ENCODE measurements at places on chromosomes 5 and 9.

GRCh38 chr9:70816316-70816715, 305.1 kb downstream of the TRPM3 start:
- no peaks in the 10 kb centered on the region for H3K36me3 ChIP-seq
- no peak overlapping the region for H3K4me3 ChIP-seq
- DNase-seq: no peak
- H3K27me3 ChIP-seq: no peaks in the 10 kb centered on the region

- no peaks in the 10 kb centered on the region for H3K36me3 ChIP-seq
- H3K4me1 ChIP-seq: no peaks in the 10 kb centered on the region
- H3K27ac ChIP-seq: no peak overlapping the region
- H3K27me3 ChIP-seq: no peaks in the 10 kb centered on the region
- H3K4me3 ChIP-seq: no peak overlapping the region
- no peak for DNase-seq
Measured at GRCh38 chr9:9362332-9362731, 1250.5 kb downstream of the PTPRD start.

DNA sequence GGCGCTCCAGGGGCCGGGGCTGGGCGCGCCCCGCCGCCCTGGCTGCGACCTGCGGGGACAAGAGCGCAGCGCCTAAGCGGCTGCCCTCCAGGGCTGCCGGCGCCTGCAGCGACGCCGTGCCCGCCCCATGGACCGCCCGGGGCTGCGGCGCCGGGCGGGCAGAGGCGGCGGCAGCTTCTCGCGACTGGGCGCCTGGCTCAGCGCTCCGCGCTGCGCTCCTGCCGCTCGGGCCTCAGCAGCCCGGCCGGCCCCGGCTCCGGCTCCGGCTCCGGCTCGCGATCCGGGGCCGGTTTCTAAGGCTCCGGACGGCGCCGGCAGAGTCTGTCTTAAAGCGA, at the start of gene PITX1:
PITX1 (minus strand) TSS at position 328 of the 335 bp plus-strand sequence. CDS start 347 bp downstream, outside the sequence.
- peaks cover 53% of the 10 kb centered on the region for H3K4me1 ChIP-seq
- no peaks in the 10 kb centered on the region for H3K36me3 ChIP-seq
- H3K4me3 ChIP-seq: peak within 1 kb of the TSS; percentile 37
- H3K27me3 ChIP-seq: peaks cover 15% of the 10 kb centered on the region
- DNase-seq: no peak
- H3K27ac ChIP-seq: peak within 1 kb of the TSS; percentile 65

DNA sequence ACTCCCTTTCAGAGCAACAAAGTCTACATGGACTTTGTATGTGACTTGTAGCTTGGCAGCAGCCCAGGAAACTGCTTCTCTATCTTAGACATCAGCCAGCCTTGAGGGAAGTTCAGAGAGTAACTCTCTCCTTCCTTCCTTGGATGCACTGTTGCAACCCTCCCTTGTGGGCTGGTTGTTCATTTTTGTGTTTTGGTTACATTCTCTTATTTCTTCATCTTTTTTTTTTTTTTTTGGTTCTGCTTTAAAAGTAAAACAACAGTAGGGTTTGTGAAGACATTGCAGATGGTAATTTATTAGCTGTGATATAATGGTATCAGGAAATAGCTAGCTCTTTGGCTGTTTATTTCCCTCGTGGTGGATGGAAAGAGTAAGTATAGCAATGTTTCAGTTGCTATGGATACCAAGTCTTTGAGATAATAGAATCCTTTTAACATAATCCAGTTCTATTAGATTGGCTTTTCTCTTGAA, 97.9 kb upstream of the MAMDC2 start:
- H3K27ac ChIP-seq: peak overlapping the region; percentile 6
- H3K4me1 ChIP-seq: peaks cover 27% of the 10 kb centered on the region
- no peak overlapping the region for H3K4me3 ChIP-seq
- no peaks in the 10 kb centered on the region for H3K36me3 ChIP-seq
- no peaks in the 10 kb centered on the region for H3K27me3 ChIP-seq

GRCh38 chr5:57037355-57037754, 85.4 kb upstream of the MIER3 start:
- H3K4me3 ChIP-seq: no peak overlapping the region
- DNase-seq: no peak
- no peak overlapping the region for H3K27ac ChIP-seq
- no peaks in the 10 kb centered on the region for H3K27me3 ChIP-seq

DNA sequence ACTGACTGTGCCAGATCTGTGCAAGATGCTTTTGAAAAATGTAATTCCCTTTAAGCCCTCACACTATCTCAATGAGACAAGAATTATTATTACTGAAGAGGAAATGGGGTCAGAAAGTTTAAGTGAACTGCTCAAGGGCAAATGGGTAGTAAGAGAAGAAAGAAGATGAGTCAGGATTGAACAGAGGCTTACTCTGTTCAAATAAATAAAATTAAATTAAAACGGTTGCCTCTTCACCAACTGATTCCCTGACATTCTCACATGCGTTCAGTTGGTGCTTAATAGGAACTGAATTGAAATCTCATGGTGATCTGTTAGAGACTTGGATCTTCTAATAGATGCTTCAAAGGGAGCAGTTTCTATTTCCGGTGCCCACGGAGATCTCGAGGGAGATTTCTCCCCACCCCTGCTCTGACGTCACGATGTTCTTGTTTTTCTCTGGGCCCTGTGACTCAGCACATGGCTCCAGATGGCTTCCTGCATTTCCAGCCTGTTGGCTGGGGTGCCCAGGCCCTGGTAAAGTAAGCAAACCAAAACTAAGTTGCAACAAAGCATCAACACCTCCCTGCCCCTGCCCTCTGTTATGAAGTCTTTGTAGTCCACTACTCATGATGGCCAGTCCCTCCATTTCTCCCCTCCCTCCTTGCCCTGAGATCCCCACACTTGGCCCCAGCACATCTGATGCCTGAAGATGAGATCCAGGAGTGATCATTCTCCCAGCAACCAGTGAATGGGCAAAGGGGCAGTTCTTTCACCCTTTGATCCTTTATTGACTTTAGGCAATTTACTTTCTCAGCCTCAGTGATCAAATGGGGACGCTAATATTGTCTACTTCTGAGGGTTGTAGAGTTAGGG, 106.1 kb upstream of the CPEB4 start:
- no peaks in the 10 kb centered on the region for H3K4me1 ChIP-seq
- DNase-seq: peak; percentile 81
- no peak overlapping the region for H3K4me3 ChIP-seq
- peak overlapping the region; percentile 57 for H3K27ac ChIP-seq
- H3K36me3 ChIP-seq: no peaks in the 10 kb centered on the region
- no peaks in the 10 kb centered on the region for H3K27me3 ChIP-seq

GRCh38 chr5:118544887-118545449, 443.4 kb downstream of the DTWD2 start:
- no peaks in the 10 kb centered on the region for H3K4me1 ChIP-seq
- DNase-seq: no peak
- no peak overlapping the region for H3K4me3 ChIP-seq
- H3K27ac ChIP-seq: no peak overlapping the region
- no peaks in the 10 kb centered on the region for H3K36me3 ChIP-seq
- H3K27me3 ChIP-seq: no peaks in the 10 kb centered on the region

DNA sequence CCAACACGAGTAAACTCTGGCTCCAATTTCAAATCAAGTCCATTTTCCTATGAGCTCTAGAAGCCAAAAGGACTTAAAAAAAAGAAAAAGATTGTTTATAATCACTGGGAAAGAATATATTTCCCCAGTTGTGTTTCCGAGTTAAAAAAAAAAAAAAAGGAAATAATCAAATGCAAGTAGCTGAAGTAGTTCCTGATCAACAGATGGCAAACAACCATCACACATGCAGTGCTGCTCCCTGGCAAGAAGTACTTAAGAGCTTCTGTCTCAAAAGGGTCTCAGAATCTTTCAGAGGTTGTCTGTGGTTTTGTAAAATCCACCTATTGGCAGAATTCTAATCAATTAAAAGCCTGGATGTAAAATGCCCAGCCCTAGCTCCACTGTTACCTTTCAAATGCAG, 387.9 kb downstream of the RAB3C start:
- H3K36me3 ChIP-seq: no peaks in the 10 kb centered on the region
- H3K27ac ChIP-seq: no peak overlapping the region
- DNase-seq: no peak
- H3K27me3 ChIP-seq: no peaks in the 10 kb centered on the region
- no peak overlapping the region for H3K4me3 ChIP-seq

DNA sequence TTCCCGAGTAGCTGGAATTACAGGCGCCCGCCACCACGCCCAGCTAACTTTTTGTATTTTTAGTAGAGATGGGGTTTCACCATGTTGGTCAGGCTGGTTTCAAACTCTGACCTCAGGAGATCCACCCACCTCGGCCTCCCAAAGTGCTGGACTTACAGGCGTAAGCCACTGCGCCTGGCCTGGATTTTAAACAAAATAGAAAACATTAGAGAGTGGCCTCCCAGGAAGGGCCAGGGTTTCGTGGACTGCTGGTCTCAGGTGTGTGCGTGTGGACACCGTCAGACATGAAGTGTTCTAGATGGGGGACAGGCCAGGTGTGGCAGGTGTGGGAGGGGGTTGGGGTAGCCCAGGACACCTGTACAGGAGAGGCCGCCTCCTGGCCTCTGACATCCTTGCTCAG, 7.0 kb upstream of the GBGT1 start:
- H3K27ac ChIP-seq: no peak overlapping the region

DNA sequence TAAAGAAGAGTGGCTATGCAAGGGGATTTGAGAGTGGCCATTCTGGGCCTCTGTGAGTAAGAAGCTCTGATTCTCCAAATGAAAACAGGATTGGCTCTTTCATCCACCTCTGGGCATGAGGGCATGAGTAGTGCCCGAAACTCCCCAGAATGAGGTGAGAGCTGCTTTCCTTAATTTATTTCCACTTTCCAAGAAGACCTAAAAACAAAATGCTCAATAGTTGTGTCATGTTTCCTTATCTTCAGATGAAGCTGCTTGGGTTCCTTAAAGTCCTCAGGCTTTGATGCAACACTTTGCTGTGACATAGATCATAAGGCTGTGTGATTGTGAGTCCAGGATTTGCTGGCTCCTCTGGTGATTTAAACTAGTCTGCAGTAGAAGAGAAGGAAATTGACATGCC, 3.1 kb upstream of the ZCCHC10 start:
- H3K4me1 ChIP-seq: no peaks in the 10 kb centered on the region
- no peak overlapping the region for H3K4me3 ChIP-seq
- no peaks in the 10 kb centered on the region for H3K27me3 ChIP-seq
- H3K36me3 ChIP-seq: no peaks in the 10 kb centered on the region
- DNase-seq: no peak

- H3K36me3 ChIP-seq: no peaks in the 10 kb centered on the region
- H3K27ac ChIP-seq: no peak overlapping the region
- no peaks in the 10 kb centered on the region for H3K27me3 ChIP-seq
- no peak overlapping the region for H3K4me3 ChIP-seq
Measured at GRCh38 chr5:173829826-173830225, 58.3 kb upstream of the CPEB4 start.

- no peak overlapping the region for H3K27ac ChIP-seq
- no peaks in the 10 kb centered on the region for H3K4me1 ChIP-seq
- H3K36me3 ChIP-seq: no peaks in the 10 kb centered on the region
- no peaks in the 10 kb centered on the region for H3K27me3 ChIP-seq
- H3K4me3 ChIP-seq: no peak overlapping the region
- no peak for DNase-seq
Measured at GRCh38 chr5:14946815-14947620, 75.4 kb upstream of the ANKH start.

Measured in tibial nerve (tissue), 4 donors.